ENCODE measurements at places on chromosomes 5 and 9. TPM values are rescaled to one million over a fixed set of nuclear protein-coding genes. Genes with fewer than 3 reads are reported as not detected.

The IFNA21 gene
- not detected for total RNA-seq

The GIN1 gene
- total RNA-seq = 11.9 TPM

The ACER2 gene
- total RNA-seq = 213 TPM

The CTXN3 gene
- total RNA-seq = not detected

The RANBP17 gene
- 29.3 TPM for total RNA-seq
